Epithelial cell of prostate (primary cell): ENCODE measurements at places on chromosomes 12 and 14.

GRCh38 chr12:54680374-54680773 is 32.2 kb upstream of the DCD start:
- DNase-seq: no peak

GRCh38 chr12:69475237-69475975 is 5.2 kb downstream of the FRS2 start:
- DNase-seq: no peak

DNA sequence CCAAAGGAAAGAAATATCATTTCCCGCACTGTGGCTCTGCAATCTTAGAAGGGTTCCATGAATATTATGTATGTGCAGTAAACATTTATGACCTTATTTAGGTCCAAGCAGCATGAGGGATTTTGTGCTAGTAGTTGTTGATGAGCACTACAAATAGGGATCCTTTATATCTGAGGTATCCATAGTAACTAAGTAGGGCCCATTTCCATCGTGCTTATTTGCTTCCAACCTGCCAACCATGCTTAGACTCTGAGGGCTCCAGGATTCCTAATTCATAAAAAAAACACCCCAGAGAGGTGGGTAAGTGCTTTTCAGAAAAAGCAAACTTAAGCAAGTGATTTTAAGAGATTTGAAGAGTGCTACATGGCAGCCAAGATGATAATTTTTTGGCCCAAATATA is 39.7 kb downstream of the HMGA2 start:
- DNase-seq: no peak

DNA sequence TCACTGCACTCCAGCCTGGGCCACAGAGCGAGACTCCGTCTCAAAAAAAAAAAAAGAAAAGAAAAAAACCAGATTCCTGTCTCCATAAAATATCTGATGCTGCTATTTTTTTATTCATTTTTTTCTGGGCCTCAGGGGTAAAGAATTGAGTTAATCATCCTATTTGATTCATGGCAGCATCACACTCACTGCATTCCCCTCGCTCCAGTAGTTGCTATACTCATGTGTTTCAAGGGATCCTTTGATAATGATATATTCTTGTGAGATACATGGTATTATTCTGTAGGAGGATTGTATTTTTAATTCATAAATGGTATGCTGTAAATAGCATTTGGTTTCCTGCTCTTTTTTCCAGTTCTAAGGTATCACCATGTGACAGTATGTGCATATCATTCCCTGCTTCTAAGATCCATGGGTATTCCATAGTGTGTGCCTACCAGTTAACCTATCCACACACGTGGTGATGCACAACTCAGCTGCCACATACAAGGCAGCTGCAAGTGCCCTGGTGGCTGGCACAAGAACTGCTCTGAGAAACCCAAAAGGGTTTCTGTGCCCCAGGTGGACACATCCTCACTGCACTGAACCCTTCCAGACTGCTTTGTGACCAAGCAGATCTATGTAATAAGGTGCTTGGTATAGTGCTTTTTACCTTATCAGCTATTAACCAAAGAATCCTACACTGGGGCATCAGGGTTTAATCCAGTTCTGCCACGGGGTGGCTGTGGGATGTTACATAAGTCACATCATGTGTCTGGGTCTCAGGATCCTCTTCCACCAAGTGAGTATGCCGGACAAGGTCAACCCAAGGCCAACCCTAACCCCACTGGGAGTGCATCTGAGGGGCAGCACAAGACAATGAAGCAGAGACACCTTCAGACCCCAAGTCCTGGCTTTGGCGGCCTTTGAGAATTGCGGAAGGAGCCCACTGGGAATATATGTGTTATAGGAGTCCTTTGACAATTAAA is 74.6 kb downstream of the ZFP36L1 start:
- DNase-seq: no peak

GRCh38 chr14:55562135-55562534 is 17.9 kb upstream of the KTN1 start:
- no peak for DNase-seq

GRCh38 chr12:104463368-104463767 is 6.6 kb downstream of the CHST11 start:
- no peak for DNase-seq

DNA sequence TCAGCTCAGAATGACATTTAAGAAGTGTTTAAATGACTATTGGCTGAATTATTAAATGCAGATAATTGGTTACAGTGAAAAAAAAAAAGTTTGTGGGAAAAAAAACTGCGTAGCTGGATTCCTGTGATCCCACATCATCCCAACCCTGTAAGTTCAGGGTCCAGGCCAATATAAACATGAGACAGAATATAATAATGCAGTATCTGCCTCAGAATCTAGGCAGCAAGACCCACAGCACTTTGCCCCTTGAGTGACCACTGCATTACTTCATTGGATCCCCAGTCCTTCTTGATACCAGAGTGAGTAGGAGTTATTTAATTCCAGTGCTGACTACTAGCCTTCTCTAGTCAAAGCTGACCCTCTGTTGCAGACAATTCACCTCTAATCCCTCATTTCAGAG is 272.6 kb downstream of the CCER1 start:
- DNase-seq: no peak
